ENCODE measurements at places on chromosomes 11 and 22. TPM values are rescaled to one million over a fixed set of nuclear protein-coding genes. Genes with fewer than 3 reads are reported as not detected.
A peak's percentile ranks its signal among the peaks of the same experiment; 100 is the strongest.

The RASL10A gene
- 5.3 TPM for total RNA-seq

- DNase-seq = no peak
Measured at GRCh38 chr22:45308391-45308956, 1.3 kb upstream of the FAM118A start.

The OR52N4 gene
- total RNA-seq = 0.75 TPM

GRCh38 chr11:130583801-130584211 lies 135.4 kb downstream of the ADAMTS15 start:
- peak; percentile 10 for DNase-seq

GRCh38 chr11:69637941-69638871 lies 2.8 kb upstream of the CCND1 start:
- no peak for DNase-seq

The PANX2 gene
- total RNA-seq = 1.9 TPM

- no peak for DNase-seq
Measured at GRCh38 chr11:34161812-34162492, 56.5 kb downstream of the NAT10 start.

The CEND1 gene
- 0.23 TPM for total RNA-seq

- no peak for DNase-seq
Measured at GRCh38 chr22:27620367-27621154, 181.0 kb downstream of the MN1 start.

Data from ureter (tissue), 1 donor.